ENCODE measurements at places on chromosomes 12 and 14.

GRCh38 chr12:28486521-28486920, 296.3 kb downstream of the CCDC91 start:
- DNase-seq, result no peak

DNA sequence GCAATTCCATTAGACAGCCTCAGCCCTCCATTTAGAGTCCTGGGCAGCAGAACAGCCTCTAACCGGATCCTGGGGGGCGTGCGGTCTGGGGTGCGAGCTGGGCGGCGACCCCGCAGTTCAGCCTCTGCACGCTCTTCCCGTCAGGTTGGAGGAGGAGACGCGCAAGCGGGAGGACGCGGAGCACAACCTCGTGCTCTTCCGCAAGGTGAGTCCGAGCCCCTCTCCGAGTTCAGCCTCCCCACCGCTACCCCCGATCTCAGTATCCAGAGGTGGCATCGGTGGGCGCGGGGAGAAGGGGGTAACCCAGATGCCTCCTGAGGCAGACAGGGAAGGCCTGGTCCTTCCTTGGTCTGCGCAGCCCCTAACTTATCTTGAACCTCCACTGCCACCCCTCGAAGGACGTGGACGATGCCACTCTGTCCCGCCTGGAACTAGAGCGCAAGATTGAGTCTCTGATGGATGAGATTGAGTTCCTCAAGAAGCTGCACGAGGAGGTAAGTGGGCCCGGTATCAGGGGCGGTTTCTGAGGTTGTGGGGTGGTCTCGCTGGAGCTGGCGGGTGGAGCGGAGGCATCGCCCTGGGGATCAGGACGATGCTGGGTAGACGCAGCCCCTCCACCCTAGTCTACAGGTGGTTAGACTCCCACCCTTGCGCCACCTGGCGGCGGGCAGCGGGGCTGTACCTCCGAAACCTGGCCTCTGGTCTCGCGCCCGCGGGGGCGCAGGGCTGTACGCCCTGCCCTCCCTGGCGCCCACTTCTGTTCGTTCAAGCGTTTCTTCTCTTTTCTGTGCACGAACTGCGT, 1.3 kb downstream of the PRPH start:
- peak; percentile 55 for DNase-seq

DNA sequence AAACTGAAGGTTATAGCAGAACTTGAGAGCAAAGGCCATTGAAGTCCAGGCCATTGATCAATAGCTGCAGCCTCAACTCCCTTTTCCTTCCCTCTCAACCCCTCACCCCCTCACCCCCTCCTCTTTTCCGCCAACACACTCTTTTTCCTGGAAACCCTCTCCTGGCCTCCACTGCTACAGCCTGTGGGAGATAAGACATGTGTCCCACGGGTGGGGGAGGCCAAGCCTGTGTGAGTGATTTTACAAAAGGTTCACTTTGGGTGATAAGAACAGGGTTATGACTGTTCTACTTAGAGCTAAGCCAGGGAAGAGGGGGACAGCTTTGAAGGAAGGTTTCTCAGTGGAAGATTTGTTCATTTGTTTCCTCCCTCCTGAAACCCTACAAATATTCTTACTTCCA, 9.2 kb upstream of the FGF23 start:
- peak; percentile 66 for DNase-seq

DNA sequence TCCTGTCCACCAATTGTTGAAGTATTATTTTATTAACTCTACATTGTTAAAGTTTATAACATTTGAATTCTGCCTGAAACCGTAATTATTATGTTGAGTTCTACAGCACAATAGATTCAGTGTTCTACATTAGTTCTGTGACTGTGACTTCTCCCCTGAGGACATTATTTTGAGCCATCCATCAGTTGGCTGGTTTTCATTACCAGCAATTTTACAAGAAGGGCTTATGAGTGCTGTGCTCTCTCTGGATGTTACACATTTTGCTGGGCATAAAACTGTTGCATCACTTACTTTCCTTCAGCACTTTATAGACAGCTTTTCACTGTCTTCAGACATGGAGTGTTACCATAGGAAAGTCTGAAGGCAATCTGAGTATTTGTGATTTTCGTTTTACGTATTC, 118.2 kb upstream of the KITLG start:
- DNase-seq, result no peak

DNA sequence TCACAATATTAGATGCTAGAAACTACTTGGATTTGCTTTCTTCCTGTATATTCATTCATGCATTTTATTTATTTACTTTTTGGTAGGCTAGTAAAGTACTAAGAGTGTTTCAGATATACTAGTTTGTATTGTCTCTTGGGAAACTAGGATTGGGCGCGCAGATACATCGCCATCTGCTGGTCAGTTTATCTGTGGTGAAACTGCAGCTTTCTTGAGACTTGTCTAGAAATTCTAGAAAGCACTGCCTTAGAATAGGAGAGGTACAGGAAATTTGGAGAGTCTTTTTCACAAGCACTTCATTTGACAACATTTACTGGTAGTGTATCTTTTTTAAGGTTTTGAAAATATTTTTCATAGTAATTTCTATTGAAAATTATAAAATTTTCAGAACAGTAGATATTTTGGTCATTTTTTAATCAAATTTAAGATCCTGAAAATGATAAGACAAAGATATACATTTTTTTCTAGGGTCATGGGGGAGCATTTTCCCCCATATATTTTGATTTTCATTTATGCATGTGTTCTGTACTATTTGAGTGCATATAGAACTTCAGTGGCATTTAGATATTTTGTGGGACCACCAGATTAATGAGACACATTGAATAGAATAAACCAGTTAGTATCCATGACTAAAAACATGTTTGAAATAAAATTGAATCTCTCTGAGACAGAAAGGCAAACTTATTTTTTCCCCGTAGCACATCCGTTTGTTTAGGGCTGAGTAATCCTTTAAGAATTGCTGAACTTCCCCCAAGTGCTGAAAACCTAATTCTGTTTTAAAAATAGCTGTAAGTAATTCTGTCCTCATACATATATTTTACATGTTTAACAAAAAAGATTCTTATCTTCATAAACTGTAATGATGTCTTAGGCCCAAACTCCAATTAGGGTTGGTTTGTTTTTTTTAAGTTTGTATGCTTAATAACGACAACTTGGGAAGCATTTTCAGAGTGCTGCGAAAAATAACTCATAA, 44.5 kb downstream of the SLC38A6 start:
- DNase-seq, result peak; percentile 75

GRCh38 chr12:25896981-25897380, 61.5 kb upstream of the RASSF8 start:
- DNase-seq, result no peak

DNA sequence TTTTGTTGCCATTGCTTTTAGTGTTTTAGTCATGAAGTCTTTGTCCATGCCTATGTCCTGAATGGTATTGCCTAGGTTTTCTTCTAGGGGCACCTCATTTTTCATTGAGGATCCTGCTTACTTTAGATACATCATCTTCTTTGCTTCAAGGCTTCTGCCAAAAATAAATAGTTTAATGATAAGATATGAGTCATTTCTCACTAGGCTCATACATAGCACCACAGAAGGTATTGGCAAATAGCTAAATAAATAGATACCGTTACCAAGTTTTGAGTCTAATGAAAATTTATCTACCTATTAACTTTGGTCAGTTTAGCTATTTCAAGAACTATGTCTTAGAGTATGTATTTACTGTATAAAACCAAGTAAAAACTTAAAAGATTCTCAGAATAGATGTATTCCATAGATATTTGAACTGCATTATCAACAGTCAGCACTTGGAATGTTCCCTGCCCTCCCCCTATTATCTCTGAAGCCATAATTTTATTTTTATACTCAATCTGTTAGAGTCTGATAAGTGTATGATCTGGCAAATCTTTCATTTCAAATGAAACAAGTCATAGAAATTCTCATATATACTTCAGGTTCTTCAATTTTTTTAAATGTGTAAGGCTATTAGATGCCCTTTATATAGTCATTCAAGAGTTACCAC, 310.2 kb downstream of the CCDC91 start:
- peak; percentile 31 for DNase-seq

- no peak for DNase-seq
These were observed 17.4 kb upstream of the RNASE12 start for GRCh38 chr14:20608383-20609110.

DNA sequence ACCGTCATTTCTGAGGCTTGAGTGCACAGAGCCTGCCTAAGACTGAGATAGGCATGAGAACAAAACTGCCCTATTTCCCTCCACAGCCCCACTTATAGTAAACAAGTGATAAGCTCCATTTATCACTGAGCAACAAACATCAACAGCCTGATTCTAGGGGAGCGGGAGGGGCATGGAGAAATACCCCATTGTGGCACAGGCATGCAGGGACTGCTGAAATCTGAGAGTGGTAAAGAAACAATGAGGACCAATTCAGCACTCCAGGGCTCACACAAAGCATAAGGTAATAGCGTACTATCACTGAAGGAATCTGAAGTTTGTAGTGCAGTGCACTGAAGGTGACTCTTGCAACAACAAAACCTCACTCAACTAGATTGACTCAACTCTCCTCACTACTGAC, 186.7 kb downstream of the ANO2 start:
- no peak for DNase-seq

DNA sequence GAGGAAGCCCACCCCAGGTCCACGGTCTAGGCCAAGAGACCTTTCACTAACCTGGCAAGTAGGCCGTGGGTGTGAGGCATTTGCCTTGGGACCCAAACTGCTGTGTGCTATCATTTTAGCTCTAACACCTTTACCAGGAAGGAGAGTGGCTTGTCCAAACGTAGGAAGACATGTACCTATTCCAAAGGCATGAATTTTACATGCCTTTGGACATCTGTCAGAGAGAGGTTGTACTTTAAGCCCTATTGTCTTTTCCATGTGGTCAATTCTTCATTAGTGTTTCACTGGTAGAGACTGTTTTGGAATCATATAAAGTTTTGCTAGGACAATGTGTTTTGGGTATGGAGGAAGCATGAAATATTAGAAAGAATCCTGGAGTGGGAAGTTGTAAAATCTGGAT, 148.8 kb downstream of the SLC41A2 start:
- DNase-seq, result no peak

- DNase-seq, result no peak
These were observed 64.8 kb downstream of the HELB start for GRCh38 chr12:66367015-66367667.

DNA sequence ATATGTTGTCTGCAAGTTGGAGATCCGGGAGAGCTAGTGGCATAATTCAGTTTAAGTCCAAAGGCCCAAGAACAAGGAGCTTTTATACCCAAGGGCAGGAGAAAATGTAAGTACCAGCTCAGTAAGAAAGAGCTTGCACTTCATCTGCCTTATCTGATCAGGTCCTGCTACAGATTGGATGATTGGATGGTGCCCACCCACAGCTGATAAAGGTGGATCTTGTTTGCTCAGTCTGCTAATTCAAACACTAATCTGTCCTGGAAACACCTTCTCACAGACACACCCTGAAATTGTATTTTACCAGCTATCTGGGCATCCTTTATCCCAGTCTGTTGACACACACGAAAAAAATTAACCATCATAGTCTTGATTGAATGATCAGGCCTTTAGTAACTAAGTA, 230.7 kb upstream of the SLC16A7 start:
- DNase-seq, result no peak

DNA sequence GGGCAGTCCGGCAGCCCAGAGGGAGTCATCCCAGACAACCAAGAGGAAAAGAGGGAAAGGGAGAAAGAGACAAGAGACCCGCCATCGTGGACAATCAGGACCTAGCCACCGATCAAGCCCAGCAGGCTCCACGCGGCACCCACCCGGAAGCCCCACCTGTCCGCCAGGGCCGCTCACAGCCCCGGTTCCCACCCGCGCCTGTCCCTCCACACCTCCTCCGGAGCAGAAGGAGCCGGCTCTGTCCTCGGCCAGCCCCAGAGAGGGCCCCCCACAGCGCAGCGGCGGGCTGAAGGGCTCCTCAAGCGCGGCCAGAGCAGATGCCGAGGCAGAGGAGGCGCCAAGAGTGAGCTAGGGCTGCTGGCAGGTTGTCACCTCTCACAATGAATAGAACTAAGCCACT, 784.7 kb upstream of the FBXO33 start:
- DNase-seq, result no peak

DNA sequence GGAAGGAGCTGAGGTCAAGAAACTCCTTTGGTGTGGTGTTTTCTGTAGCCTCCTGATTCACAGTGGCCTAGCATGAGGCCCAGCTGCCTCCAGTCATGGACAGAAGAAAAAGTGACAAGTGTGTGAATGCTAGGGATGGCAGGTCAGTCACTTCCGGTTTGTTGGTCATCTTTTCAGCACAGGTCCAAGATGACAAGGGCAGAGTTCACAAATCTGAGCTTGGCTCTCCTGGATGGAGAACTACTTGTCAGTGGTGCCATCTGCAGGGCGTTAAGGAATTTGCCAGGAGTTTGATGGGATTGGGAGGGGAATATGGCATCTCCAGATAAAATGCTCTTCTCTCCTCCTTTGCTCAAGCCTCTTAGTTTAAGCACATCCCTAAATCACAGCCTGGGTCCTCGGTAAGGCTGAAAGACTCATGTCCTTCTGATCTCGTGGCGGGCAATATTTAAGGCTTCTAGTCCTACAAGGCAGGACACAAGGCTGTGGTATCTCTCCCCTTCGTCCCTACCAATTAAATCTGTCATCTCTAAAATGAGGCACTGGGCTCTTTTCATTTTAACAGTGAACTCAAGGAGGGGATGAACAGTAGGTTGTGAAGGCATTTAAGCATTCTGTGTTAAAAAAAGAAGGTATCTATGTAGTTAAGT, 10.0 kb downstream of the TUBA1B start:
- peak; percentile 26 for DNase-seq

- no peak for DNase-seq
These were observed 25.6 kb downstream of the PRKAB1 start for GRCh38 chr12:119693511-119693910.

DNA sequence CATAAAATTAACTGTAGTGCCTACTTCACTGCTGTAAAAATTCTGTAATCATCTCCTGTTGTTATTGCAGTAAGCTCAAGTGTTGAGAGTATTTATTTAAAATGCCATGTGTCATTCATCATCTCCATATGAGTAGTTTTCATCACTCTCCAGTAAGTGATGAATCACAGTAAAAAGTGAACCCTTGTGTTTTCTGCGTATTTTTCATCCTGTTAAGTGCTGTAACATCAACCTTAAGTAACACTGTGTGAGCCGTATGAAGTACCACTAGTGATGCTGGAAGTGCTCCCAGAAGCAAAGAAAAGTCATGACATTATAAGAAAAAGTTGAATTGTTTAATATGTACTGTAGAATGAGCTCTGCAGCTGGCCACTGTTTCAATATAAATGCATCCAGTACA, 55.4 kb downstream of the SLCO1B3 start:
- DNase-seq, result no peak

- peak; percentile 41 for DNase-seq
These were observed 179.2 kb upstream of the DCN start for GRCh38 chr12:91361864-91362263.

- DNase-seq, result no peak
These were observed at the start of gene TEX52 for GRCh38 chr12:2857021-2857431. TSS of gene TEX52 (minus strand) at chr12:2857039. CDS start at chr12:2857026, 13 bp downstream.

Data from hematopoietic multipotent progenitor cell treated with erythropoietin and hydrocortisone succinate and interleukin-3 and kit ligand, for 8 days (in vitro differentiated cells).